ENCODE measurements at places on chromosomes 5 and 9.

DNA sequence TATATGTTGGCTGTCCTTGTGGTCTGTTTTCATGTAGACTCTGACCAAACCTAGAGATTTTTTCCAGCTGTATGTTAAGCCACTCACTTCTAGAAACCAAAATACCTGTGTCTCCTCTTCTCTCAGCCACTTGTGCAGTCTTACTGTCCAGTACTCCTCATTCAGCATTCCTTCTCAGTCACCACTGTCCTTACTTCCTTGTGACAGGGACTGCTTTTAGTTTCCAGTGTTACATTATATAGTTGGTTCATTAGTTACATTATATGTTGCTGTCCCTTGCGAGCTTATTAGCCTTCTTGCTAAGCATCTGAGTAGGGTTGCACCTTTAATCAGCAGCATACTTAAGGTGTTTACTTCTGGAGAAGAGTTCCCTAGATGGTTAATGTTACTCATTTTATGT, 4.3 kb downstream of the ATP6V1G1 start:
- no peak for DNase-seq

DNA sequence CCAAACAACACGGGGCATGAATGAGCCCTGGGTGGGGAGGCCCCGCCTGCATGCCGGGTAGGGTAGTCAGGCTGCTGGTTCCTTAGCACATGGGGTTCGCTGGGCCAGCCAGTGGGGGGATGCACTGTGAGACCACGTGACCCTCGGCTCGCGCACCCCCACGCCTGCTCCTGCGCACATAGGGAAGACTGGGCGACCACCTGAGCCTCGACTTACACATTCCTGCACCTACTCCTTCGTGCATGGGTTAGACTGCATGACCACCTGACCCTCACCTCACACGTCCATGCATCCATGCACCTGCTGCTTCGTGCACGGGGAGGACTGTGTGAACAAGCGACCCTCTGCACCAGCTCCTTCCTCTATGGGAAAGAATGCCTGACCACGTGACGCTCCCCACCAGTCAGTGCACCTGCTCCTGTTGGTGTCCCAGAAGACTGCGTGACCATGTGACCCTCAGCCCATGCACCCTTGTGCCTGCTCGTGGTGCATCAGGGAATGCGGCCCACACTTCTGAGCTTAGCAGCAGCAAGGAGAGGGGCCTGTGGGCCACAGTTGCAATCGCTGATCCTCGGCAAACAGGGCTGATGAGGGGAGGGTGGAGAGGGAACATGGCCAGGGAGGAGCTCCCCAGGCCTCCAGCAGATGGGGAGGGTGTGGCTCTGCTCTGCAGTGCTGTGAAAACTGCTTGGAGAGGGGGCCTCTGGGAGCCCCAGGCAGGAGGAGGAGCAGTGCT, 18.1 kb downstream of the LPCAT1 start:
- no peak for DNase-seq

DNA sequence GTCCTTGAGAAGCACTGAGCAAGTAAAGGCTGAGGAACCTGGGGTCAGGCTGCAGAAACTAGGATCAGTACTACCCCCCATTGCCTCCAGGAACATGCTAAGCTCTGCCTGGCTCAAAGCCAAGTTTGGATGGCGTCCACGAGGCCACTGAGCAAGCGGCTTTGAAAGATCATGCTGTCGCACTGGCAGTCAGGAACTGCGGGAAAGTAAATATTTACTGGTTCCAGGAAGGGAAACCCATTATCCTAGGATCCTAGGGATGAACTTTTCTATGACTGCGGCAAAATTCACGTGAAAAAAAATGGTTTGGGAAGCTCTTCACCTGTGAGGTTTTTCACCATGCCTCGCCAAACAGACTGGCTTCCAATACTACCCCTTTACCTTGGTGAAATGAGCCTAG, 75.3 kb upstream of the PJA2 start:
- DNase-seq: peak; percentile 56

GRCh38 chr9:120914953-120915352, 11.6 kb downstream of the TRAF1 start:
- DNase-seq: no peak

GRCh38 chr5:155936520-155937406, 390.2 kb upstream of the SGCD start:
- DNase-seq: no peak

DNA sequence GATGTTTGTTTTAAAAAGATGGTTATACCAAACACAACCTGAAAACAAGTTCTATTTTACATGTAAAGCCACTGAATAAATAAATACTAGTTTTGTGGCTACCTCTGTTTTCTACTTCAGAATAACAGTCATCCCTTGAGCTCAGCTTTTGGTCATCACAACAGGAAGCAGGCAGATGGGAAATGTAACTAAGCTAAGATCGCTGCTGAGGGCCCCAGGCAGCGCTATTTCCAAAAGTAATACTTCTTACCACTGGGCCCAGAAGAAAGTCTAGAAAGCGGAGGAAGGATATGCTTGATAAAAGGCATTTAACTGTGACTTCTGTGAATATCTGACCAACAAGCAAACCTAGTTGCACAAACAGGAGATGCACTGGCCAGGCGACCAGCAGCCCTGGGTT, 61.4 kb downstream of the SERINC5 start:
- no peak for DNase-seq

DNA sequence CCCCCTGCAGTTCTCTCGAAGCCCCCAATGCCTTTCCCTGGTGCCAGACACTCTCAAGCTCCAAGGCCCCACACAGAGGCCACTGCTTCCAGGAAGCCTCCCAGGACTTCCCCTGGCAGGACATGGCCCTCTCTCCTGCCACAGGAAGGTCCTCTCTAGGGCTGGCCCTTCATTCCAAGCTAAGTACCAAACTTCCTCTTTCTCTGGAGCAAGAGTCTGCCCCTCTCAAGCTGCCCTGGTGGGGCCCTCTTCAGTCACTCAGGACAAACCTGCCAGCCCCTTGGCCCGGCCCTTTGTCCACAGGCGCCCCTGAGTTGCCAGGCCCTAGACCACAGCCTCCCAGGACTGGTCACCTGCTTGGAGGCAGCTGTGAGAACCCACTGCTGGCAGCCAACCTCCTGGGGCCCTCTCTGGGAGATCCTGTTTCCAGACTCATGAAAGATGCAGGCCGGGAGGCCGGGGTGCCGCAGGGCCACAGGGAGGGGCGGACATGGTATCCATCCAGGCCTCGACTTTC, 6.6 kb downstream of the NINJ1 start:
- no peak for DNase-seq

DNA sequence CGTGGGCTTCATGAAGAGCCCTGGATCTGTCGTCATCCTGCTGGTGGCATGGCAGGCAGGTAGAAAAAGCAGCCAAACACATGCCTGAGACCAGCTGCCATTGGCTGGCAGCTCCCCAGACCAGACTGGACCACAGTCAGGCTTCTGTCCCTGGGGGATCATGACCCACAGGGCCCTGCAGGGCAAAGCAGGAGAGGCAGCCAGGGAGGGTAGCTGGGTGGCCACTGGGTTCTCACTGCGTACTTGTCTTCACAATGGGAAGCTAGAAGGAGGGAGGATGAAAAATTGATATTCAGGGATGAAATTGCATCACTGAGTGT, 67.8 kb upstream of the GARNL3 start:
- no peak for DNase-seq

- DNase-seq: no peak
Measured at GRCh38 chr5:14818931-14819790, 52.4 kb downstream of the ANKH start.

GRCh38 chr5:139717221-139717620, 69.1 kb downstream of the CXXC5 start:
- no peak for DNase-seq

Data from omental fat pad (tissue), 4 donors.